Transverse colon (tissue), 4 donors: ENCODE measurements at places on chromosomes 1 and 21. TPM values are rescaled to one million over a fixed set of nuclear protein-coding genes. Genes with fewer than 3 reads are reported as not detected.

METTL25B gene
- 39.3 TPM for total RNA-seq

AMY2A gene
- total RNA-seq: not detected

TP73 gene
- total RNA-seq: not detected

LYST gene
- total RNA-seq: 32.5 TPM

CFAP126 gene
- total RNA-seq: not detected

KRTAP19-3 gene
- total RNA-seq: not detected

DNA sequence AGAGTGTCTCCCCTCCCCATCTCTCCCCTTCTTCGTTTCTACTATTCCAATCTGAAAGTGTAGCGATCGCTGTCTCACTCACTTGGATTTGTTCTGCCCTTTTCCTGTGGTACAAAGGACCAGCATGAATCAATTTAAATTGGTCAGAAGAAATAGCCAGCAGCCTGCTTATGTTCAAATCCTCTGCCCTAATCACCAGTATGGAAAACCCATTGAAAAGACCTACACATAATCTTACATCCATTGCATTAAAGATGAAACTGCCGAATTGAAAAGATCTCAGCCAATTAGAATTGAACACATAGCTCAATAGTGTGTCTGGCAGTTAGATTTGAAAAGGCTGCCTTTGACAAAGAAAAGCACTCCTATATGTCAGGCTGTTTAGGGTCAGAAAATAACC, 122.6 kb downstream of the TNNI3K start:
- no peaks in the 10 kb centered on the region for H3K27me3 ChIP-seq
- no peaks in the 10 kb centered on the region for H3K4me1 ChIP-seq
- H3K36me3 ChIP-seq: no peaks in the 10 kb centered on the region
- no peak overlapping the region for H3K27ac ChIP-seq

DNA sequence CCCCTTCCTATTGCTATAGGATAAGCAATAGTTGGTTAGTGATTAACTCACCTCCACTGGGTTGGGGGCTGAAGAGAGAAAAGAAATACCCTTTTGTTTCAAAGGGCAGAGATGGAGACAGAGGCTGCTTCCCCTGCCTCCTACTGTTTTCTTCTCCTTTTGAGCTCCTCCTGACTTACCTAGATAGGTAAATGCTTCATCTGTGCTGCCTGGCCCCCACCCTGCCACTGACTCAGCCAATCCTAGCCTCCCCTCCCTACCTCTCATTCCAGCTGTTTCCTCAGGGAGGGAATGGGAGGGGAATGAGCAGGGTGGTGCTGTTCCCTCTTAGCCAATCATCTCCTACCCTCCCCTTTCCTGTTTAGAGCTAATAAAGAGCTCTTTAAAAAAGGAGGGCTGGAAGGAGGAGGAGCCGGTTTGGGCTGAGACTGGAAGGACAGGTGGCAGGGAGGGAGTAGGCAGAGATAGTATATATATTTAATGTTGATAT, at the start of gene C1orf116:
Gene C1orf116 (minus strand): TSS at position 229 of the 490 bp plus-strand sequence. CDS start 5,158 bp downstream, outside the sequence.
- H3K36me3 ChIP-seq: no peaks in the 10 kb centered on the region
- no peaks in the 10 kb centered on the region for H3K27me3 ChIP-seq
- peak within 1 kb of the TSS; percentile 88 for H3K27ac ChIP-seq
- peaks cover 33% of the 10 kb centered on the region for H3K4me1 ChIP-seq
- DNase-seq: peak; percentile 88

- DNase-seq: no peak
- no peaks in the 10 kb centered on the region for H3K27me3 ChIP-seq
- no peaks in the 10 kb centered on the region for H3K36me3 ChIP-seq
- no peak overlapping the region for H3K27ac ChIP-seq
Observed at GRCh38 chr1:235946571-235946981, 79.9 kb upstream of the LYST start.

DNA sequence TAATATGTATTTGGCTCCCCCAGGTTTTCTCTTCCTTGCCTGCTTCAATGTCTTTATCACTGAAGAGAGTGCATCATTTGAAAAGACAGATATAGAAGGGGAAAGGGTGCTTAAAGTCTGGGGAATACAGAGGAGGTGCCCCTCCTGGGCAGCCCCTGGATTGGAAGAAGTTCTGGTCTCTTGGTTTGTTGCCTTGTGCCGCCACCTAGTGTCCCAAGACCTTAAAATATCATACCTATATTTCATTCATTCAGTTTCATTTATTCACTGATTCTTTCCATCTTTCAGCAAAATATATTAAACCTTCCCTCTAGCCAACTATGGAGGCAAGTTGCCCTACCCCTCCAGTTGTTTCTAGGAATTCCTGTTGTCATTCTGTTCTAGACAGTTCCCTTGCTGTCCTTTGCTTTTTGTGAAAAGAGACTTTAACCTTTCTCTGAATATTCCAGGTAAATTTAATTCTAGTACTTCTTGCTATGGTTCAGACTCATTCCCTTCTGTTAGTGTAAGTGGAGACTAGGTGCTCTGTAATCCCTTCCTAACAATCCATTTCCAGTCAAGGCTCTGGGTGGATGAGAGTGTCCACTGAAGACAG, 56.1 kb downstream of the MEF2D start:
- H3K4me1 ChIP-seq: peaks cover 3% of the 10 kb centered on the region
- H3K36me3 ChIP-seq: no peaks in the 10 kb centered on the region
- no peak overlapping the region for H3K4me3 ChIP-seq
- no peak for DNase-seq

- no peaks in the 10 kb centered on the region for H3K27me3 ChIP-seq
- H3K4me1 ChIP-seq: no peaks in the 10 kb centered on the region
Observed at GRCh38 chr1:244242446-244242845, 191.4 kb downstream of the ZBTB18 start.

- H3K27ac ChIP-seq: no peak overlapping the region
- no peaks in the 10 kb centered on the region for H3K27me3 ChIP-seq
- H3K36me3 ChIP-seq: no peaks in the 10 kb centered on the region
- no peaks in the 10 kb centered on the region for H3K4me1 ChIP-seq
Observed at GRCh38 chr1:21468599-21468998, 28.7 kb downstream of the NBPF3 start.

- H3K4me3 ChIP-seq: no peak overlapping the region
- H3K4me1 ChIP-seq: no peaks in the 10 kb centered on the region
- no peaks in the 10 kb centered on the region for H3K36me3 ChIP-seq
Observed at GRCh38 chr21:35227786-35228185, 178.7 kb upstream of the RUNX1 start.

DNA sequence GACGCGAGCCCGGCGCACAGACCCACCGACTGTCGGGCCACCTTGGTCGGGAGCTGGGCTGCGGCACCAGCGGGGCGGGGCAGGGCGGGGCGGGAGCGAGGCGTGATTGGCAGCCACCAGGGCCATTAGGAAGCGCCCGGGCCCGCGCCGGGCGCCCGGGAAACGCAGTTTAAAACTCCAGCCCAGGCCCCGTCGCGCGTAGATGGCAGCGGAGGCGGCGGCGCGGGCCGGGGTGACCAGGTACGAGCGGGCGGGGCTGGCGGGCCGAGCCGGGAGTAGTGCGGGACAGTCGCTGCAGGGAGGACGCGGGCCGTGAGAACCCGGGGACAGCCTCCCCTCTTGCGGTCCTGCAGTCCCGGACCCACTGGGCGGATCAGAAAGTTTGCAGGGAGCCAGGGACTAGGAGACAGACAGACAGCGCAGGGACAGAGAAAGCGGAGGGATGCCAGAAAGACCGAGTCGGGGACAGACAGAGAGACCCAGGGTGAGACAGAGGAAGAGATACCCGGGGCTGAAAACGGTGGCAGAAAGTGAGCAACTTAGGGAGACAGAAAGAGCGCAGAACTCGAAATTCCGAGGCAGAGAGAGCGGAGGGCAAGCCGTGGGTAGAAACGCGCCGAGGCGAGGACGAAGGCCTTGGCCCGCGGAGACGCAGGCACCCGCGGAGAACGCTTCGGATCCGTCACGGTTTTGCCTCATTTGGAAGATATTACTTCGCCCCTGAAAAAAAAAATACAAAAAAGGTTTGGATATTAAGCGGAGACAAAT, at the start of gene DMBX1:
Gene DMBX1 (plus strand): TSS at position 199 of the 768 bp plus-strand sequence. CDS start 17,175 bp downstream, outside the sequence.
- no peaks in the 10 kb centered on the region for H3K36me3 ChIP-seq
- no peak within 1 kb of the TSS for H3K27ac ChIP-seq
- H3K27me3 ChIP-seq: peaks cover 100% of the 10 kb centered on the region
- peak; percentile 58 for DNase-seq
- peak within 1 kb of the TSS; percentile 31 for H3K4me3 ChIP-seq

GRCh38 chr21:37762606-37763005, 153.7 kb downstream of the KCNJ6 start:
- H3K4me3 ChIP-seq: no peak overlapping the region
- H3K36me3 ChIP-seq: no peaks in the 10 kb centered on the region
- no peak for DNase-seq
- no peaks in the 10 kb centered on the region for H3K4me1 ChIP-seq
- no peak overlapping the region for H3K27ac ChIP-seq

- no peak for DNase-seq
- no peaks in the 10 kb centered on the region for H3K4me1 ChIP-seq
- no peak overlapping the region for H3K4me3 ChIP-seq
- no peak overlapping the region for H3K27ac ChIP-seq
Observed at GRCh38 chr1:7235871-7236517, 450.7 kb downstream of the CAMTA1 start.

- DNase-seq: no peak
- no peaks in the 10 kb centered on the region for H3K4me1 ChIP-seq
- H3K4me3 ChIP-seq: no peak overlapping the region
- H3K27me3 ChIP-seq: no peaks in the 10 kb centered on the region
- H3K36me3 ChIP-seq: no peaks in the 10 kb centered on the region
- H3K27ac ChIP-seq: no peak overlapping the region
Observed at GRCh38 chr1:113096493-113096892, 23.5 kb downstream of the LRIG2 start.

GRCh38 chr1:41135196-41135947, 106.7 kb downstream of the SCMH1 start:
- no peaks in the 10 kb centered on the region for H3K27me3 ChIP-seq
- H3K27ac ChIP-seq: no peak overlapping the region
- no peaks in the 10 kb centered on the region for H3K4me1 ChIP-seq
- no peak overlapping the region for H3K4me3 ChIP-seq
- H3K36me3 ChIP-seq: peaks cover under 1% of the 10 kb centered on the region
- DNase-seq: no peak

DNA sequence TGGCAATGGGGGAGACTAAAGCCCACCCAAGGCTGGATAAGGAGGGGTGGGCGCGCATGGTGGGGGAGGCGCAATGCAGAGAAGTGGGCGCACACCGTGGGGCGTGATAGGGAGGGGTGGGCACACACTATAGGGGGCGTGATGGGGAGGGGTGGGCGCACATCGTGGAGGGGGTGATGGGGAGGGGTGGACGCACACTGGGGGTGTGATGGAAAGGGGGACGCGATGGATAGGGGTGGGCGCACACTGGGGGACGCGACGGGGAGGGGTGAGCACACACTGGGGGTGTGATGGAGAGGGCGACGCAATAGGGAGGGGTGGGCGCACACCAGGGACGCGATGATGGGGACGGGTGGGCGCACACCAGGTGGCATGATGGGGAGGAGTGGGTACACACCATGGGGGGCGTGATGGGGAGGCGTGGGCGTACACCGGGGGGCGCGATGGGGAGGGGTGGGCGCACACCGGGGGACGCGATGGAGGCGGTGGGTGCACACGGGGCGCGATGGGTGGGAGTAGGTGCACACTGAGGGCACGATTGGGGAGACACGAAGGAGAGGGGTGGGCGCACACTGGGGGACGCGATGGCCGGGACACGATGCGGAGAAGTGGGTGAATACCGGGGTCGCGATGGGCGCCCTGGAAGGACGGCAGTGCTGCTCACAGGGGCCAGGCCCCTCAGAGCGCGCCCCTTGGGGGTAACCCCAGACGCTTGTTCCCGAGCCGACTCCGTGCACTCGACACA, 929 bp downstream of the SUMO3 start:
- H3K4me3 ChIP-seq: peak overlapping the region; percentile 65
- H3K27ac ChIP-seq: peak overlapping the region; percentile 62
- H3K36me3 ChIP-seq: no peaks in the 10 kb centered on the region
- DNase-seq: no peak

DNA sequence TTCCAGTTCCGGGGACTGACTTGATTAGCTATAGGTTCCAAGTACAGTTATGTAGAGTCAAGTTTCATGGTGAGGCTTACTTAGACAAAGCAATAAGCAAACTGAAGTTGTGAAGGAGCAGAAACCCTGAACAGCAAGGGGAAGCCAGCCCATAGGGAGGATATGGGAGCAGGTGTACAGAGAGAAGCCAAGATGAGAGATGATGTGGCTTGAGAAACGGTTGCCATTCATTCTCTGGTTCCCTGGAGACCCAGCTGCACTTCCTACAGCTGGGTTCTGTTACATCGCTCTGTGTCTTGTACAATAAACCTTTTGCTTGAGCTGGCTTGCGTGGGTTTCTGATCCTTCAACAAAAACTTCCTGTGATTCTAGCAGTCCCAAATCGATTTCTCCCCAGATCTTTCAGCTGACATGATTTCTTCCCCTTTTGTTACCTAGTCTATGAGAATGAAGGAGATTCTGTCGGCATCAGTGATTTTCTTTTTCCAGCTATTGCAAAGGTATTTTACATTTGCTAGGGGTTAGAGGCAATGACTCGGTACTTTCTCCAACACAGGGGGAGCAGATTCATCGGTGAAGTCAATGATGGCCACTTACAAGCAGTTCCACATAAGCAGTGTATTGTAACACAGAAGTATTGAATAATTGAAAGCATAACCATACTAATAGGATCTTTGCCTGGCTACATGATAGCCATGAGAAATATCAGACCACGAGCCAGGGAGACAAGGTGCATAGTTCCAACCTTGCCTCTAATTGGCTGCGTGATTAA, 67.3 kb downstream of the URB2 start:
- no peaks in the 10 kb centered on the region for H3K4me1 ChIP-seq
- no peak for DNase-seq
- H3K4me3 ChIP-seq: no peak overlapping the region
- no peaks in the 10 kb centered on the region for H3K36me3 ChIP-seq
- peak overlapping the region; percentile 20 for H3K27ac ChIP-seq
- H3K27me3 ChIP-seq: no peaks in the 10 kb centered on the region

DNA sequence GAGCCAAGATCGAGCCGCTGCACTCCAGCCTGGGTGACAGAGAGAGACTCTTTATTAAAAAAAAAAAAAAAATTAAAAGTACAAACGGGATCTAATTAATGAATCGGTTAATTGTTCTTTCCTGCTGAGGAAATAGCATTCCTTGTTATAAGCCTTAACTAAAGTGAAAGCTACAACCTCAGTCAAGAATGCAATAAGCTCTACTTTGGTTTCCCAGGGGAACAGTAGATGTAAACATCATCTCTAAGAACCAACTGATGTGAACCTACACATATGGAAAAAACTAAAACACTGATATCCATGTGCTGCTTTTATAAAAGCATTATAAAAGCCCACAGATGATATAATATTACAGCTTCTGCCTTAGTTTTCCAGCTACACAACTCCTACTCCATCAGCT, 41.9 kb downstream of the LPGAT1 start:
- no peak overlapping the region for H3K27ac ChIP-seq
- no peak for DNase-seq
- no peak overlapping the region for H3K4me3 ChIP-seq
- H3K36me3 ChIP-seq: no peaks in the 10 kb centered on the region
- H3K4me1 ChIP-seq: no peaks in the 10 kb centered on the region

DNA sequence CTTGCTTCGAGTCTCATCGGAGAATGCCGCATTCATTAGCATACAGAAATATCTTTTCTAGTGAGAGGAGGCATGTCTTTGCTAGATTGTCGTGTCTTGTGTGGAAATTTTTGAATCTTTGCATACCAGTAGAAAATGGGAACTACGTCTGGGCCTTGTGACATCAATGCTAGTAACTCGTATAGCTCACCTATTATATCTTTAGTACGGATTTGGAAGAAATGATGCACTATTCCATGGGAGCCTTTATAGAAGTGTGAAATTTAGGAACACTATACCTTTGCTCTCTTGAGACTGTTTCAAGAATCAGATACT, 835 bp downstream of the UHMK1 start:
- peaks cover 26% of the 10 kb centered on the region for H3K36me3 ChIP-seq
- peak overlapping the region; percentile 80 for H3K4me3 ChIP-seq
- peaks cover 7% of the 10 kb centered on the region for H3K4me1 ChIP-seq
- no peak for DNase-seq
- H3K27ac ChIP-seq: peak overlapping the region; percentile 93
